GM23248 (cell line): ENCODE measurements at places on chromosomes 12 and 14.
A peak's percentile ranks its signal among the peaks of the same experiment; 100 is the strongest.

DNA sequence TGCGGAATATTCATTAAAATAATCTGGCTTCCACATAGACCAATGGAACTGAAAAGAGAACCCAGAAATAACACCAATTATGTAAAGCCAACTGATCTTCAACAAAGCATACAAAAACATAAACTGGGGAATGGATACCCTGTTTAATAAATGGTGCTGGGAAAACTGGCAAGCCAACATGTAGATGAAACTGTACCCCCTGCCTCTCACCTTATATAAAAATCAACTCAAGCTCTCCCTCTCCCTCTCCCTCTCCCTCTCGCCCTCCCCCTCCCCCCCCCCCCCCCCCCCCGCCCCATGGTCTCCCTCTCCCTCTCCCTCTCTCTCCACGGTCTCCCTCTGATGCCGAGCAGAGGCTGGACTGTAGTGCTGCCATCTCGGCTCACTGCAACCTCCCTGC lies 13.1 kb upstream of the SPTSSA start:
- no peak for DNase-seq

- DNase-seq = peak; percentile 20
Observed at GRCh38 chr12:48160046-48160445, 2.7 kb upstream of the ASB8 start.

DNA sequence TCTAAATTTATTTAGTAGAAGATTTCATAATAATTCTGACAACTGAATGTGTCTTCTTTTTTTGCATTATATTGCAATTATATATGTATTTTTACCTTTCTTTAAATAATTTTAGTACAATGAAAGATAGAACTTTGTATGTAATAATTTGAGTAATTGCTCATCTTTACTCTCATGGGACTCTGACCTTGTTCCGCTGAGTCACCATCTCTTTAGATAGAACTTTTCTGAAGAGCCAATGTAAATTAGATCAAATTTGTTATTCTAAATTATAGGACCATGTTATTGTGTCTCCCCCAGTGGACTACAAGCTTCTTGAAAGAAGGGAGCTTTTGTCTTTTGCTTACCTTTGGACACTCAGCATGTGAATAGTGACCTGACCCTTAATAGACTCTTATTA lies 96.1 kb downstream of the TRHDE start:
- DNase-seq = peak; percentile 4

DNA sequence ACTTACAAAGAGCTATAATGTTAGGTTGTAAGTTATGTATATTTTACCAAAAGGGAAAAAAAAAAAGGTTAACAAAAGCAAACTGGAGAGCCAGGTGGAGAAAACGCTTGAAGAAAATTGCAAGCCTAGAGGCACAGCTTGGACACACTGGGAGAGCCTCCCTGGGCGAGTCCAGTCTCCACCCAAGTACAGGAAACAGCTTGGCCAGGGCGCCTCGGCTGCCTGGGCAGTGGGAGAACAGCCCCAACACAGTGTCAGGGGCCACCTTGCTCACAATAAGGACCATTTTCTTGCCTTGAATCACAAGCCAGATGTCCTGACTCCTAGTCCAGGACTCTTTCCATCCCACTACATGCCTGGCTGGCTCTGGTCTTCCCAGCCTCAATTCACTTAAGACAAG lies 33.3 kb downstream of the TTC7B start:
- DNase-seq = no peak

DNA sequence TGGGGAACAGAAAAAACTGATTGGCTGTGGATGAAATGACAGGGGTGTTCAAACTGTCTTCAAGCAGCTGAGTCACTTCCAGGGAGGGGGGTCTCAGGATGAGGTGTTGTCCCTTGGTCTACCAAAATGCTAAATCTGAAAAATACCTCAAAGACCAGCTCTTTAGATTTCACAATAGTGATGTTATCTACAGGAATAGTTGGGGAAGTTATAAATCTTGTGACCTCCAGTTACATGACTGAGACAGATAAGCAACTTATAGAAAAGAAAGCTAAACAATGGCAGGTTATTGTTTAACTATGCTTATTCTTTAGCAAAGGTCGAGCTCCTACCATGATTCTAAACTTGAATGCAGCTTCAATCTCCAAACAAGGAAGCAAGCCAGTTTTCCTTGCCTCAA lies 125.4 kb downstream of the SYT10 start:
- no peak for DNase-seq

- DNase-seq = no peak
Observed at GRCh38 chr14:35286003-35286600, 6.1 kb upstream of the PSMA6 start.

- DNase-seq = peak; percentile 66
Observed at GRCh38 chr12:39272871-39273655, 169.9 kb downstream of the KIF21A start.

- no peak for DNase-seq
Observed at GRCh38 chr14:100884456-100884855, 19.1 kb downstream of the RTL1 start.
